ENCODE measurements at places on chromosomes 7 and 10.
A peak's percentile ranks its signal among the peaks of the same experiment; 100 is the strongest.

DNA sequence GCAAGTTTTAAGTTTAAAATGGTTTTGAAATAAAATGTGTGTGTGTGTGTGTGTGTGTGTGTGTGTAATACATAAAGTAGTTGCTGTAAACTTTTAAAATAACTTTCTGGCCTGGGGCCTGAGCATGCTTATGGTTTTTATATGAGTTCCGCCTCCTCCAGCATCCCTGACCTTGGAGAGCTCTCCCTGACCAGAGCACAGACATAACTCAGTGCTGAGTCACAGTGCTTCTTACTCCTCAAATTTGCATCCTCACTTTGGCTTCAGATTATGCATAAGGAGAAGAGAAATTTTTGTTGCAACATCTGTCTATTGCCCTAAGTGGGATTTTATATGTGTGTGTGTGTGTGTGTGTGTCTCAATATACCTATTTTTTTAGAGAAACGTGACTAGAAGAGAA lies 200.8 kb downstream of the ELMO1 start:
- no peak for DNase-seq

- DNase-seq: no peak
These were observed 100.3 kb downstream of the CTBP2 start for GRCh38 chr10:125060026-125060425.

DNA sequence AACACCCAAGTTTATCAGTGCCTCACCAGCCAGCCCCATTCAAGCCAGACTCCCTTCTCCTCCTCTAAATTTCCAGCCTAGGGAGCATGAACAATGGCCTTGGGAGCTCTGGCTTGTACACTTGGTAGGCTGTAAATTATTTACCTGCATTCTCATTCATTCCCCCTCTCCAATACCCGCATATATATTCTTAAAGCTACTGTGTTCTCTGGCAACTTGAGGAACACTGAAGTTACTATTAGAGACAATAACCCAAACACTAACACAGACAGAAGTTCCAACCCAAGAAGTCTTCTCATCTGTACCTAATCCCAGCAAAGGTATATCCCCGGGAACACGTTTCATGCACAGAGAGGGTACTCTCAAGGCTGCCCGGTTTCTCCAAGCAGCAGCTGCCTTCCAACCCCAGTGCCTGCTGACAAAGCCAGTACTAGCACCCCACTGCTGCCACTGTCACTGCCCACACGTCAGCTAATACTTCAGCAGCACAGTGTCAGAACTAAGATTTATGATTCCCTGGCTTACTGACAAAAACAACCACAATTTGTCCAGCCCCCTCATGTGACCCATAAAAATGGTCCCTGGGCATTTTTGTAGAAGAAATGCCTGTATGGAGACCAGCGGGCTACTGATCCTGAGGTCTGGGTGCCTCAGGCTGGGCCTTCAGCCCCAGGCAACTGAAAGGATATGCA lies 3.1 kb downstream of the WDR91 start:
- no peak for DNase-seq

DNA sequence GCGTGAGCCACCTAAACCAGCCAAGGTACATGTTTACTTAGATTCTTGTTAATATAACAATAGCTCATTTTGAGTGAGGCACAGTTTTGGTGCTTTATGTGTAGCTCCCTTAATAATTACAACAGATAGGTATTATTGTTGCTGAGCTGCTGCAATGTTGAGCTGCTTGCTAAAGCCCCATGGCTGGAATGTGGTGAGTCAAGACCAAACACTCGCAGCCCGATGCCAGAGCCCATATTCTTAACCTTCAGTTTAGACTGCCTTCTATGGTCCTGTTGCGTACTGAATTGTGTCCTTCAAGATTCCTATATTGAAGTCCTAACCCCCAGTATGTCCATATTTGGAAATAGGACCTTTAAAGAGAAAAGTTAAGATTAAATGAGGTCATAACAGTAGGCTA lies 407.1 kb downstream of the NEBL start:
- DNase-seq: no peak

- no peak for DNase-seq
These were observed 21.5 kb downstream of the SH3PXD2A start for GRCh38 chr10:103833731-103834365.

DNA sequence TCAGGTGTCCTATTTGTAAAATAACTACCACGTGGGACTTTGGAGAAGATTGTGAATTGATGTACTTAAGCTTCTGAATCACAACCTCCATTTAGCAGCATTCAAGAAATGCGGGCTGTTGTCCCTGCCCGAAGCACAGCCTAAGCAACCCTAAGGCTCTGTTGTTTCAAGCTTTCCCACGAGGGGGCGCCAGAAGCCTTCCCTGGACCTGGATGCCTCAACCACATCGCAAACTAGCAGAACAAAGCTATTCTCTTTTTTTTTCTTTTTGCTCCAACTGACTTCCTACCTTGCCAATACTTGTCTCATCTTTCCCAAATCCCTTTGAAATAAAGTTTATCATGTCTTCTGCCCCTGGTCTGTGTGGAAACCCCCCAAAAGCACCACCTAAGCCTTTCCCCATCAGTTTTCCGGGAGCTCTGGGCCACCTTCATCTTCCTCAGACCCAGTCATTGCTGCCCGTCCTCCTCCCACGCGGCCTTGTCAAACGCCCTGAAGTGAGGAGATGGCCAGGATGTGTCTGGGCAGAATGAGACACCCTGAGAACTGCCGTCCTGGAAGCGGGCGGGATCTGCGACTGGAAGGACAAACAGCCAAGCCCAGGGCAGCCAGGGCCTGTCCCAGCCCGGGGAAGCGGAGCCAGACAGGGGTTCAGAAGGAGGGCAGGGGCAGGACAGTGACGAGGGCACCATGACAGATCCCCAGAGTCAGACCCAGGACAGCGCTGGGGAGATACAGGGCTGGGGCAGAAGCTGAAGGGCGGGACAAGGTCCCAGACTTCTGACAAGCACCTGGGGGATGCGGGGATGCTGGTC lies 112.7 kb downstream of the SLIT1 start:
- DNase-seq: peak; percentile 73

All from HTR-8/SVneo (cell line).